Immature natural killer cell (primary cell): ENCODE measurements at places on chromosomes 5 and 9.

DNA sequence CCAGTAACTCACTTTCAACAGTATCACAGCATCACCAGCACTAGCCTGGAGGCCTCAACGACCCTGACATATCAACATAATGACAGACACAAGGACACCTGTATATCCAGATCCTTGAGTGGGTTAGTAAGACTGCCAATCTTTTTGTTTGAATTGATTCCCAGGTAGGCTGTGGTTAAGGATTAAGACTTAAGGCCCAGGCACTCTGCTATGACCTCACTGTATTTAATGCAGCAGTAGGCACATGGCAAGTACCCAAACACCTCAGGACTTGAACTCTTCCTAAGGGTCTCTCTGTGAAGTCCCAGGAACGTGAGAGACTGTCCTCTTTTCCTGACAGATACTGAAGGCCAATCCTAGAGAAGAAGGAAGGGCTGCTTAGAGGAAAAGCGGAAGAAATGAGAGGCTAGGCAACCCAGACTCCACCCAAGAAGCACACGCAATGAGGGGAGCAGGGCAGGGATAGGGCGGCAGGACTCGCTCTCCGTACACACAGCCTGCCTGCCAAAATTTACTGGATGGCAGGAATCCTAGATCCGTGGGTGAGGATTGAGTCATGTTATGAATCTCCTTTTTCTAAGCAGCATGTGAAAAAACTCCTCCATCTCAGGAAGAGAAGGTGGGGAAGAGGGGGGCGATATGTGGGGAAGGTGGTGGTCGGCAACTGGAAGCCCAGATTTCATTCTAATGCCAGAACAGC lies 93.4 kb downstream of the SIL1 start:
- DNase-seq: no peak

DNA sequence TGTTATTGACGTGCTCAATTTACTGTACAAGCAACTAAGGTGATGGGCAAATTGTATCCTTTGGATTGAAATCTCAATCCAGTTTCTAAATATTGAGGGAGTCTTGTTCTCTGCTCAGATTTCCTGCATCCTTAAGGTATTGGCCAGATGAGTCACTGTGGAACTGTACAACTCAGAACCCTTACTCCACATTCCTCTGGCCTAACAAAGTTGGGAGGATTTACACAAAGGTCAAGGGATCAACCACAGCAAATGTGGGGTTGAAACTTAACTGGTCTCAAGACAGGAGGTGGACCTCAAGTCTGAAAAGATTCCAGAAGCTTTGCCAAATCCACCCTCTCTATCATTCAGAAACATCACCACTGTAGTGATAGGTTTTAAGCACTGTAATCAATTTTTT lies 81.5 kb upstream of the AGXT2 start:
- no peak for DNase-seq

DNA sequence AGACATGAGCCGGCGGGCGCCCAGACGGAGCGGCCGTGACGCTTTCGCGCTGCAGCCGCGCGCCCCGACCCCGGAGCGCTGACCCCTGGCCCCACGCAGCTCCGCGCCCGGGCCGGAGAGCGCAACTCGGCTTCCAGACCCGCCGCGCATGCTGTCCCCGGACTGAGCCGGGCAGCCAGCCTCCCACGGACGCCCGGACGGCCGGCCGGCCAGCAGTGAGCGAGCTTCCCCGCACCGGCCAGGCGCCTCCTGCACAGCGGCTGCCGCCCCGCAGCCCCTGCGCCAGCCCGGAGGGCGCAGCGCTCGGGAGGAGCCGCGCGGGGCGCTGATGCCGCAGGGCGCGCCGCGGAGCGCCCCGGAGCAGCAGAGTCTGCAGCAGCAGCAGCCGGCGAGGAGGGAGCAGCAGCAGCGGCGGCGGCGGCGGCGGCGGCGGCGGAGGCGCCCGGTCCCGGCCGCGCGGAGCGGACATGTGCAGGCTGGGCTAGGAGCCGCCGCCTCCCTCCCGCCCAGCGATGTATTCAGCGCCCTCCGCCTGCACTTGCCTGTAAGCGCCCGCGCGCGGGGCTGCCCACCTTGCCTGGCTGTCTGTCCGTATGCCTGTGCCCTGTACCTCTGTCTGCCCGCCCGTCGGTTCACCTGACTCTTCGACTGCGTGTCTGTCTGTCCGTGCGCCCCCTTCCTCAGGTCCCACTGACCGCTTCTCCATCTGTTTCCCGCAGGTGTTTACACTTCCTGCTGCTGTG lies 412 bp downstream of the FGF18 start:
- peak; percentile 7 for DNase-seq

GRCh38 chr5:110376281-110376951 lies 350.1 kb downstream of the TMEM232 start:
- no peak for DNase-seq

- no peak for DNase-seq
Observed at GRCh38 chr9:12884736-12885395, 110.0 kb downstream of the LURAP1L start.

DNA sequence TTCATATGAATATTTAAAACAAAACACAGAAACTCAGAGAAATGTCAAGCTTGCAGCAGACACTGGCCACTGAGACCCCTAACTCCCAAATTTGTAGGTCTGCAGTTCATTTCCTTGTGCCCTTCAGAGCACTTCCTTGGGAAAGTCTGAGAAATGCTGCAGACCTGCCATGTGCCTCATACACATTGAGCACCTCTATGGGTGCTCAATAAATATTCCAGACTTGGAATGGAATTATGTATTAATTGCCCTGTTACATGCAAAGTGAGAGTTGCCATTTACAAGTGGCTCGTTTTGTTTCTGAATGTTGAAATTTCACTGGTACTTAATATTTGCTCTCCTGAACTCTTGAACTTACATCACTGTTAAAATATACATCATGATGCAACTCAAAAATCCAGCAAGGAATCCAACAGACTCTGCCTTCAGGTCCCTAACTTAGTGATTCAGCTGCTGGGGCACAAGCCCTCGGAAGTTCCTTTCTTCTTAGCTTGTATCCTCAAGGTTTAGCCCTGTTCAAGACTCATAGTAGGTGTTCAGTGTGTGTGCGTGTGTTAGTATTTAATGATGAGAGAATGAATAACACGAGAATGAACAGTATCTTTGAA lies 90.6 kb downstream of the PTCD2 start:
- no peak for DNase-seq
